ENCODE measurements at places on chromosomes 16 and 17. TPM values are rescaled to one million over a fixed set of nuclear protein-coding genes. Genes with fewer than 3 reads are reported as not detected.

Gene ZNF267
- 43.9 TPM for total RNA-seq

Gene NME3
- 41.4 TPM for total RNA-seq

Gene DUXB
- total RNA-seq, result not detected

Gene MIEF2
- 9.0 TPM for total RNA-seq

Gene MGAT5B
- total RNA-seq, result not detected

Gene GPR179
- 0.08 TPM for total RNA-seq

Gene CES3
- 2.4 TPM for total RNA-seq

Gene STAT5B
- 92.7 TPM for total RNA-seq

Gene MYH13
- not detected for total RNA-seq

Gene AOC3
- total RNA-seq, result 1.0 TPM

Gene ACE
- total RNA-seq, result 0.18 TPM

Gene KRTAP4-5
- not detected for total RNA-seq

DNA sequence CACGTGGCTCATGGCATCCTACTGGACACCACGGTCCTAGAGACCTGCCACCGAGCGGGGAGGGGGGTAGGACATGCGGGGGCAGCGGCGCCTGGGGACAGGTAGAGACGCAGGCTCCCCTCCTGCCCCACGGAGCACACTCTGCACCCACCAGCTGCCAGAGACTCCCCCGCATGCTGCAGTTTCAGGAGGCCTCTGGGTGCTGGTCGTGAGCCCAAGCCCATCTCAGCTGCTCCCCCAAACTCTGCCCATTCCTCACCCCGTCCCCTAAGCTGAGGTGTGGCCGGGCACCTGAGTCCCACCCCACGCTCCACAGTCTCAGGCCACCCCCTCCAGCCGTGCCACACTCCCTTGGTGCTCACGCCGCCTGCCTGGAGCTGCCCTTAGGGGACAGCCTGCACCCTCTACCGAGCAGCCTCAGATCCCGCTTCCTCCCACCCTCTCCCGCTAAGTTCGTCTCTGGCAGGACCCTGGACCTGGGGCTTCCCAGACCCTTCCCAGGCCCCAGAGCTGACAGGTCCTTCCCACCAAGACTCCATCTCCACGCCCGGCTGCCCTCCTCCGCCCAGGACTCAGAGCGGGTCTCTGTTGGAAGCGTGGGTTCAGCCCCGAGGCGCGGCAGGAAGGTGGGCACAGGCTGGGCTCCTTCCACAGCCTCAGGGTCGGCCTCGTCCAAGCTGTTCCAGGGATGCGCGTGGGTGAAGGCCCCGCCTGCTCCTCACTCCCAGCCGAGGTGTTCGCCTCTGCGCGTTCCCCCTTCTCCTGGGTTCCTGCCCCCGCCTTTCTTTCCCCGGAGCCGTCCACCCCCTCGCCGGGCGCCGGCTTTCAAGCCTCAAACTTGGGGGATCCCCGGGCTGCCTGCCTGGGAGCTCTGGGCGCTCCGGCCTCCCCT, 1.3 kb downstream of the RAB40B start:
- DNase-seq, result no peak

- DNase-seq, result peak; percentile 79
These were observed 97.6 kb downstream of the MRM3 start for GRCh38 chr17:879546-880442.

GRCh38 chr17:41962111-41962510, 4.5 kb upstream of the CNP start:
- no peak for DNase-seq

DNA sequence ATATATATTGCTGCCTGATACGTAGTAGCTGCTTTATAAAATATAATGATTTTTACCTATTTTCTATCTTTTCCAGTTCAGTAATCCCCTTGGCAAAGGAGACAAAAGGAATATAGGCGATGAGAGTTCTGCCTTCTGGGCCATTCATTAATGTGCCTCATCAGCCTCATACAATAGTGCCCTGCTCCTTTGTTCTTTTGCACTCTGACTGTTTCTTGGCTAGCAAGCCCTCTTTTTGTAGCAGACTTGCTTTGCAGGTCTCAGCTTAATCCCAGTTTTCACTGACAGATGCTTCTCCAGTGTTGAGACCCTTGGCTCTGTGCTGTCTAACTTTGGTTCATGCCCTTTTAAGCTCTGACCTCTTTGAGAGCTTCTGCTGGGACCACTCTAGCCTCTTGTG, 10.4 kb downstream of the HSD17B2 start:
- DNase-seq, result no peak

DNA sequence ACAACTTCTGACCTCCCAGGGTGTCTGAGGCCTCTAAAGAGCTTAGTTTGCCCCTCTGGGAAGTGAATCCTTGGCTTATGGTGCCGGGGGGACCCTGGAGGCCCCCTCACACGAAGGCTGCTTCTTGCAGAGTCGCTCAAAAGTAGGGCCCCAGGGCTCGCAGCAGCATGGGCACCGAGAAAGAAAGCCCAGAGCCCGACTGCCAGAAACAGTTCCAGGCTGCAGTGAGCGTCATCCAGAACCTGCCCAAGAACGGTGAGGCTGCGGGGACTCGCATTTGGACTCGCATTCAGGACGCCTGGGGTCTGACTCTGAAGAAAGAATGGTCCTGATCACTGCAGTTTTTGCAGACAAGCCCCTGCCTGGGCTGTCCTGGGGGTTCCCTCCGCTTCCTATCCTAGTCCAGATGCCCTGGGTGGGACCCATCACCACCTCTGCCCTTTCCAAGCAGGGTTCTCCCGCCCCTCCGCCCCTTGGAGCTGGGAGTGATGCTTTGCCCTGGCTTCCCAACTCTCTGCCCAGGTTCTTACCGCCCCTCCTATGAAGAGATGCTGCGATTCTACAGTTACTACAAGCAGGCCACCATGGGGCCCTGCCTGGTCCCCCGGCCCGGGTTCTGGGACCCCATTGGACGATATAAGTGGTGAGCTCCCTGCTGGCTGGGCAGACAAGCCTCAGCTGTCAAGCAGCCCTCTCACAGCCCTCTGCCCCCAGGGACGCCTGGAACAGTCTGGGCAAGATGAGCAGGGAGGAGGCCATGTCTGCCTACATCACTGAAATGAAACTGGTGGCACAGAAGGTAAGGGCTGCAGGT, 698 bp downstream of the ACBD4 start:
- DNase-seq, result no peak

GRCh38 chr17:8137645-8138373, 13.9 kb upstream of the HES7 start:
- DNase-seq, result no peak

DNA sequence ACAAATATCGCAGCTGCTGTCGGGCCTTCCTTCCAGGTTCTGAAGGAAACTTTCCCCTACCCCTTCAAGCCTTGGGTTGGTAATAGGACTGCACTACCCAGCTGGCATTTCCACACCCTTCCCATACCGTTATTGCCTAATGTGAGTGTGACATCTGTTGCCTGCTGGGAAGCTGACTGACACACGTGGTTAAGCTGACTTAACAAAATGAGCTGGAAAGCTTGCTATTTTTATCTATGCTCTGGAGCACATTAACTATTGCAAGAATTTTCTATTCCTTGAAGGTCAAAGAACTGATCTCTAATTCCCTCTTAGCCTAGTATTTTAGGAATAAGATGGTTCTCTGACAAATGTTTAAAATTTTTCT, 79.5 kb downstream of the PMP22 start:
- no peak for DNase-seq

- DNase-seq, result no peak
These were observed 7.8 kb downstream of the TSPOAP1 start for GRCh38 chr17:58320570-58321323.

DNA sequence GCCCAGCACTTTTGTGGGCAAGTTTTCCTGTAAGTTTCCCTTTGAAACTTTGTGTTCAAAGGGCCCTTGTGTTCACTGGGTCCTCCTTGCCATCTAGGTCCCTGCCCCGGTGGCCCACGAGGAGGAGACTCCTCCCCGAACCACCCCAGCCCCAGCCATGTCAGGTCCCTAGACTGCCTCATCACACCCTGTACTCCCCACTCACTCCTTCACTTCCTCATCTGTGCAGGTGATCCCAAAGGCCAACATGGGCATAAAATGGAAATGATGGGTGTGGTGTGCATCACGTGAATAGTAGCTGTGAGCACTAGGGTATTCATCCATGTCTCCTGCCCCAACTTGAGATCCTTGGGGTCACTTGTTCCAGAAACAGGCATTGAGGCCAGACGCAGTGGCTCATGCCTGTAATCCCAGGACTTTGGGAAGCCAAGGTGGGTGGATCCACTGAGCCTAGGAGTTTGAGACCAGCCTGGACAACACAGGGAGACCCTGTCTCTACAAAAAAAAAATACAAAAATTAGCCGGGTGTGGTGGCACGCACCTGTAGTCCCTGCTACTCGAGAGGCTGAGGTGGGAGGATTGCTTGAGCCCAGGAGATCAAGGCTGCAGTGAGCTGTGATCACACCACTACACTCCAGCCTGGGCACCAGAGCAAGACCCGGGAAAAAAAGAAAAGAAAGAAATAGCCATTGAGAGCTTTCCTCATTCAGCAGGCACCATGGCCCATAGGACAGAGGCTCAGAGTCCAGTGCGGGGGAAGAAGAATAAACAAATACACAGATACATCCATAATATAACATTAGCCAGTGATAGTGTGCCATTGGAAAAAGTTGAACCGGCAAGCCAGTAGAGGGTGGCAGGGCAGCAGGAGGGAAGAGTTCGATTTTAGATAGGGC, 74.5 kb downstream of the KATNIP start:
- DNase-seq, result no peak

GRCh38 chr17:5260542-5260941, 21.5 kb upstream of the RABEP1 start:
- DNase-seq, result no peak

- DNase-seq, result no peak
These were observed 911 bp upstream of the ITGA2B start for GRCh38 chr17:44390250-44390870.

- DNase-seq, result no peak
These were observed 7.1 kb downstream of the CYB5D2 start for GRCh38 chr17:4150096-4150495.

Measured in activated CD8-positive, alpha-beta T cell treated with anti-CD3 and anti-CD28 coated beads, Interleukin-2, amount 10 ng/mL, durations not matched to agents 7 days and 5 days (primary cell).